WTC11 (cell line): ENCODE measurements at places on chromosomes 16 and 17.

GRCh38 chr17:40452921-40453378 lies 9.7 kb downstream of the IGFBP4 start:
- no peak for DNase-seq

DNA sequence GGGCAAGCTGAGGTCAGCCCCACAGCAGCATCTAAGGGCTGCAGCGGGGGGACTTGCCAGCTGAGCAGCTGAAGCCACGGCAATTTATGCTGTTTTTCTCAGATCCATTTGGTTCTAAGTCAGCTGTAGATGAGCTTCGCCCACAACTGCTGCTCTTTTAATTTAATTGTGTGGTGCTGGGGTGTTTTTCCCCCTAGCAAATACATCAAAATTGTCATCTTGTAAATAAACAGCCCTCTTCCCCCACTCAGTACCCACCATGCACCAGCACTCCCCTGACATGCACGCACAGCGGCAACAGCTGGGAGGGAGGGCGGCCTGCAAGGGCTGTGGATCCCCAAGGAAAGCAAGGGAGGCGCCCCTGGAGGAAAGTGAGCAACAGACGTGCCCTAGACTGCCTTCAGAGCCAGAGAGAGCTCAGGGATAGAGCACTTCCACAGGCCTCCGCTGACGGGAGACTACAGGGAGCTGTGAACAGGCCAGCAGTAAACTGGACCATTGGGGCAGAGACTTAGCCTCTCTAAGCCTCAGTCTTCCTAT lies 149.5 kb downstream of the TMEM132E start:
- DNase-seq = peak; percentile 35

- no peak for DNase-seq
Measured at GRCh38 chr16:84764970-84765369, 54.8 kb upstream of the CRISPLD2 start.

GRCh38 chr17:74864866-74865395 lies 5.2 kb upstream of the GRIN2C start:
- DNase-seq = peak; percentile 87

GRCh38 chr17:8149419-8150193 lies 2.6 kb downstream of the PER1 start:
- DNase-seq = no peak

GRCh38 chr17:83137523-83137922 lies 58.1 kb downstream of the METRNL start:
- DNase-seq = no peak

- DNase-seq = no peak
Measured at GRCh38 chr16:1919327-1919998, 1.2 kb upstream of the HS3ST6 start.

DNA sequence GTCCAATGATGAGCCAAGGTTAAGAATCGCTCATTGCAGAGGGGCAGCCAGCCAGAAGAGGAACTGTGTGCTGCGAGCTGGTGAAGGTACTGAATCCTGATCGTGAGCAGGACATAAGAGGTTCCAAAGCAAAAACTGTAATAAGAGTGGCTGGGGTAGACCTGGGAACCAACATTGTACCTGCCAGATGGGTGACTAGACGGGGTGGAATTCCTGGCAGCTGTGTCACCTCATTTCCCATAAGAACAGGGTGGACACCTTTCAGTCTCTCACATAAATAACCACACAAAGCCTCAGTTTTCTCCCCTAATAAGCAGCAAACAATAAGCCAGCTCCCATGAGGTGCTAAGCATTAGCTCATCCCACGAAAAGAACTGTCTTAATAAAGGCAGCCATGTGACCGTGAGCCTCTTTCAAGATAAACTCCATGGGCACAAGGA lies 290.3 kb downstream of the SOX9 start:
- no peak for DNase-seq

GRCh38 chr17:37740915-37741314 lies 3.9 kb downstream of the HNF1B start:
- DNase-seq = no peak

GRCh38 chr17:75487351-75488070 lies 27.8 kb downstream of the CASKIN2 start:
- DNase-seq = no peak

DNA sequence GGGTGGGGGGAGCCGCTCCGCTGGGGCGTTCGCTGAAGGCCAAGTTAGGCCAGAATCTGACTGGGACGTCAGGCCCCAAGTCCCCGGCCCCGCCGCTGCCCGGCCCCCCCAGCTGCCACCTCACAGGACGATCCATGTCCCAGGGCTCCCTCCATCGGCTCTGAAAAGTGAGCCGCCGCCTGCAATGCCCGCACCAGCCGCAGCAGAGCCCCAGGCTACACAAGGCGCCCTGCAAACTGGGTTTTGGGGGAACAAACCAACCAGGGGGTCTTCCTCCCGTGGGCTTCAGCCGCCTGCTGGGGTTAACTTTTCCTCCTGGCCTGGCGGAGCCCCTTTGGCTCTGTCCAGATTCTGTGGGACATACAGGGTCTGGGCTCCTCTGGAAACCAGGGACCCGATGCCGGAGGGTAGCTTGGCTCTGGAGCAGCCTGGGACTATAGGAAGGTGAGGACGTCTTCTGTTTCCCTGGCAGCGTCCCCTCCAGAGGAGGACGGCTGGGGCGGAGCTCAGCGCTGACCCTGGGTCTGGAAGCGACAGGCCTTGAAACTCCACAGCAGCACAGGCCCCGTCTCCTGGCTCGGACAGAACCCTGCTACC lies 835 bp downstream of the NME4 start:
- DNase-seq = peak; percentile 79

GRCh38 chr17:9790889-9791876 lies at the start of gene DHRS7C:
DHRS7C (minus strand) TSS chr17:9791592; CDS start chr17:9791284, 308 bp downstream.
- DNase-seq = no peak

DNA sequence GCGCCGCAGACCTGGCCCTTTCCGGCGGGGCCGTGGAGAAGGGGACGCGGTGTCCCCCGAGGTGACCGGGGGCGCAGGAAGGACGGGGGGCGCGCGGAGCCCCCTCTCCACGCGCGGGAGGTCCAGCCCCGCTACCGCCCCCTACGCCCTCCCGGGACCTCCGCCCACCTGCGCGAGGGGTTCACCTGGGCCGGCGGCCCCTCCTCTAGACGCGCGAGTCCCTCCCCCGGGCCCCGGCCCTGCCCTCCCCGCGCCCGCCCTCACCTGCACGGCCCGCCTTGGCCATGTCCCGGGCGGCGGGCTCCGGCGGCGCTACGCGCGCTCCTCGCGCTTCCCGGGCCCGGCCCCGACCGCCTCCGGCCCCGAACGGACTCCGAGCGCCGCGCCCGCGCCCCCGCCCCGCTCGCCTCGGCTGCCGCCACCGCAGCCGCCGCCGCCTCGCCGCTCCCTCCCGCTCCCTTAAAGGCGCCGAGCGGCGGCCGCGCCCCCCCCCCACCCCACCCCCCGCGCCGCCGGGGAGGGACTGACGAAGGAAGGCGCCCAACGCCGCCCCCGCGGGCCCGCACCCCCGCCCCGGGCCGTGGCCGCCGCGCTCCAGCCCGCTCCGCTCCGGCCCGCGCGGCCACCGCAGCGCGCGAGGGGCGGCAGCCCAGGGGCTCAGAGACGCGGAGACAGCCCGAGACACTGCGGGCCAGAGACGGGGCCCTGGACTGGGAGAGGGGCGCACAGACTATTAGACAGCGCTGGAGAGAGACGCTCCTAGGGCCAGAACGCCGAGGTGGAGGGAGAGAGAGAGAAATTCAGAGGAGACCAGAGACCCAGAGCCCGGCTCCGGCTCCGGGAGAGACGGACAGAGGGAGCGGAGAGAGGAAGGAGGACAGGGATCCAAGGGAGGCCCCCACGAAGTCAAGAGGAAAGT lies at the start of gene PITPNM3:
TSS of gene PITPNM3 (minus strand) at position 435 of the 919 bp plus-strand sequence. CDS start at position 286, 149 bp downstream.
- peak; percentile 42 for DNase-seq

- DNase-seq = no peak
Measured at GRCh38 chr17:61387511-61388305, 11.9 kb upstream of the TBX2 start.

GRCh38 chr17:31275116-31275515 lies 21.9 kb downstream of the OMG start:
- DNase-seq = no peak

DNA sequence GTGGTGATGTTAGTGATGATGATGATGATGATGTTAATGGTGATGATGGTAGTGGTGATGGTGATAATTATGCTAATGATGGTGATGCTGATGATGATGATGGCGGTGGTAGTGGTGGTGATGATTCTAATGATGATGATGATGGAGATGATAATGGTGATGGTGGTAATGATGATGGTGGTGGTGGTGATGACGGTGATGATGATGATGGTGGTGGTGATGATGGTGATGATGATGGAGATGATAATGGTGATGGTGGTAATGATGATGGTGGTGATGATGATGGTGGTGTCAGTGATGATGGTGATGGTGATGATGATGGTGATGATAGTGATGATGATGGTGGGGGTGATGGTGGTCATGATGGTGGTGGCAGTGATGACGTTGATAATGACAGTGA lies 132.5 kb downstream of the DNAH9 start:
- no peak for DNase-seq

DNA sequence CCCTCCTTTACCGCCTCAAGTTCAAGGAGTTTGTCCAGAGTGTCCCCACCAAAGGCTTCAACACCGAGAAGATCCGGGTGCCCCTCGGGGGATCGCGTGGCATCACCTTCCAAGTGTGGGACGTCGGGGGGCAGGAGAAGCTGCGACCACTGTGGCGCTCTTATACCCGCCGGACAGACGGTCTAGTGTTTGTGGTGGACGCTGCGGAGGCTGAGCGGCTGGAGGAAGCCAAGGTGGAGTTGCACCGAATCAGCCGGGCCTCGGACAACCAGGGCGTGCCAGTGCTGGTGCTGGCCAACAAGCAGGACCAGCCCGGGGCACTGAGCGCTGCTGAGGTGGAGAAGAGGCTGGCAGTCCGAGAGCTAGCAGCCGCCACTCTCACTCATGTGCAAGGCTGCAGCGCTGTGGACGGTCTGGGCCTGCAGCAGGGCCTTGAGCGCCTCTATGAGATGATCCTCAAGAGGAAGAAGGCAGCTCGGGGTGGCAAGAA lies 1.1 kb downstream of the ARL4D start:
- DNase-seq = no peak

DNA sequence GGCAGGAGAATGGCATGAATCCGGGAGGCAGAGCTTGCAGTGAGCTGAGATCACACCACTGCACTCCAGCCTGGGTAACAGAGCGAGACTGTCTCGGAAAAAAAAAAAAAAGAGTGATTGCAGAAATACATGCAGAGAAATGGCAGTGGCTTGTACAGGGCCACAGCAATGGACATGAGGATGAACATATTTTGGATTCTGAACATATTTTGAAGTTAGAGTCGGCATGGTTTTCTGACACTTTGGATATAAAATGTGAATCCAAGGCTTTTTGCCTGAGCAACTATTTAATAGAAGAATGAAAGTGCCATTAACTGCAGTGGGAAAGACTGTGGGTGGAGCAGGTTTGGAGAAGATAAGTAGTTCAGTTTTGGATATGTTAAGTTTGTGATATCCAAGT lies 35.8 kb downstream of the CPD start:
- DNase-seq = no peak

GRCh38 chr17:17297217-17297616 lies 6.0 kb upstream of the NT5M start:
- DNase-seq = no peak

GRCh38 chr17:31726980-31727427 lies 132.0 kb downstream of the COPRS start:
- DNase-seq = no peak

- DNase-seq = no peak
Measured at GRCh38 chr16:23587726-23588125, 8.4 kb downstream of the NDUFAB1 start.

DNA sequence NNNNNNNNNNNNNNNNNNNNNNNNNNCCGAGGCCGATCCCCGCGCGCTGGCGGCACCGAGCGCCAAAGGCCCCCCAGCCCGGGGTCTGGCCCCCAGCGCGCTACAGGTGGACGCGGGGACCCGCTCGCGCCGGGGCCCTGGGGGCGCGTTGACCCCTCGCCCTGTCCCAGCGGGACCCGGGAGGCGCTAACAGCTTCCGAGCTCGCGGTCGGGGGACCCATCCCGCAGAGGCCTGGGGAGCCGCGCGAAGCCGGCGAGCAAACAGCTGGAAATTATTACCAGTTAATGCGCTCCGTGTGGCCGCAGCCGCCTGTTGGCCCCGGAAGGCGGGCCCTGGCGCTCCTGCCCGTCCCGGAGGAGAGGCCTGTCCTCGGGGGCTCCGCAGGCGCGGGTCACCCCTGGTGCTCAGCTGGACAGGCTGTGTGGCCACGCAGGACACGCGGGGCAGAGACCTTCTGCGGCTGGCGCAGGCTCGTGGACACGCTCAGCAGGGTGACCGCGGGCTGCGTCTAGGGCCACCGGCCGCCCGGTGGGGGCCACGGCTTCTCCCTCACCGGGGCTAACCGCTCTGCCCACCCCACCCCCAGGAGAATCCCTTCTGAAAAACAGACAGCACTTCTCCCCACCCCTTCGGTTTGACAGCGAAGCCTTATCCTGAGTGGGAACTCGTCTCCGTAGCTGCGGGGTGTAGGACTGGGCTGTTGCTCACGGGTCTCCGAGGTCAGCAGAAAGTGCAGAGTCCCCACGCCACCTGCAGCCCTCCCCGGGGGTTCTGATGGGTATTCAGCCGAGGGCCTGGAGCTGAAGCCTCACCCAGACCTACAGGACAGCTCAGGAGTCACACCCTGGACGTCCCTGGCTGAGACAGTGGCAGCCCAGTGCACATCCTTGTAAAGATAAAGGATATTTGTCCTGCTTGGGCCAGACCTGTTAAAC lies 138.7 kb upstream of the RPH3AL start:
- DNase-seq = peak; percentile 58

DNA sequence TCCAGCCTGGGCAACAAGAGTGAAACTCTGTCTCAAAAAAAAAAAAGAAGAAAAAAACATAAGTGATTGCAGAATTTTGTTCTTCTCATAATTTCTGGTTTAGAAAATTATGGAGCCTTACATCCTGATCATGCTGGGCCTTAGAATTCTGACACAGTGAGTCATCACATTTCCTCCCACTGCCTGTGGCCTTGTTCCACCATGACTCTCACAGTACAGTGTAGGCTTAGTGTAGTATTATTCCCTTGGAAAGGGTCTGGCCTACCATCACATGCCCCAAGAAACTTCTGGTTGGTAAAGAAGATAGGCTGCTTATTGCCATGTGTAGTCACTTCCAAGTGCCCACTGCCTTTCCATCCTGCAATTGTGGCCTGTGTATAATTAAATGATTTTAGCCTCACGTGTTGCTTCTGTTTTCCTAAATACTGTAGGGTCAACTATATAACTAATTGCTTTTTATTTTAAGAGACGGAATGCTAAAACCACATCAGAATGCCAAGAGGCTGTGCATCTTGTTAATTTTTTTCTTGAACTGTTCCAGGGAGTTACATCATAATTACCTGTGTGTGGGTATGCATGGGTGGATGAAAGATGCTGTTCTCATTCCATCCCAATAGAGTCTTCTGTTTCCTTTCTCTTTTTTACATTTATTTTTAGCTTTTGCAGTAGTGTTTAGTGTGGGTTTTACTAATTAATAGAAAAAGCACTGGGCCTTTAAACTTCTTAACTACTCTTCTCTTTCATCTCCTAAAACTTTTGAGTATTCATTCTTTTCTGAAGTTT lies 25.9 kb downstream of the OGFOD1 start:
- DNase-seq = no peak
